ENCODE measurements at places on chromosomes 1 and 21.

- peak; percentile 73 for DNase-seq
Measured at GRCh38 chr1:221025501-221025900, 146.3 kb downstream of the HLX start.

GRCh38 chr1:182784556-182785171, 4.9 kb upstream of the NPL start:
- DNase-seq = peak; percentile 59

DNA sequence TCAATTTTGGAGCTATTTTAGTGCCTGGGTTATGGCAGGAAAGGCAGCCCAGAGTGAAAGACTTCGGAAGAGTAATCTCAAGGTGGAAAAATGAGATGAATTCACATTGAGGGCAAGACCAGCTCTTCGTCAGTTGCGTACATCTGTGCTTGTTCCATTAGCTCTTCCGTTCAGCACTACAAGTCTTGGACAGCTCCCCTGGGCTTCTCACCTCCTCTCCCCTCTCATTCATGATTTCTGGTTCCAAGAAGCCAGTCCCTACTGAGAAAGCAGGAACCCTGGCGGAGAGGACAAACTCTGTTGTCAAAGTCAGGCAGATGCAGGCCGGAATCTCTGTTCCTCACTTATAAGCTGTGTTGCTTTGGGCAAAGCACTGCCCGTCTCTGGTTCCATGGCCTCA, 76.5 kb downstream of the ACTL8 start:
- peak; percentile 3 for DNase-seq

GRCh38 chr21:29148530-29148929, 18.1 kb downstream of the MAP3K7CL start:
- DNase-seq = no peak

DNA sequence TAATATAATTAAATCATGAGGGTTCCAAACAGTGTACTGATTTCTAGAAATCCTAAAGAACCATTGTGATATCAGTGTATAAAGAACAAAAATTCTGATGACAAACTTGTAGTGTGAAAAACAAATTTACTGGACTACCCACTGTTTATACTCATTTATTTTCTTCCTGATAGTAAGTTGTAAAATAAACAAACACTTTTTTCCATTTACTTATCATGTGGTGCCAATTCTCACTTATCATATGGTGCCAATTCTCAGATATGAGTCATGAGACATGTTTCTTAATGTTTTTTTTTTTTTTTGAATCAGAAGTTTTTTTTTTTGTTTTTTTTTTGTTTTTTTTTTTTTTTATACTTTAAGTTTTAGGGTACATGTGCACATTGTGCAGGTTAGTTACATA, 137.7 kb downstream of the LEPR start:
- DNase-seq = no peak

- no peak for DNase-seq
Measured at GRCh38 chr1:95117207-95118066, at the start of gene TLCD4. Gene TLCD4 (plus strand): TSS chr1:95117355. CDS start chr1:95143902, 26,547 bp downstream.

- DNase-seq = peak; percentile 83
Measured at GRCh38 chr1:209747580-209748262, 8.1 kb upstream of the TRAF3IP3 start.

- no peak for DNase-seq
Measured at GRCh38 chr21:45351526-45352275, 53.3 kb upstream of the COL18A1 start.

- no peak for DNase-seq
Measured at GRCh38 chr1:194478731-194479130, 1292.3 kb upstream of the B3GALT2 start.

- DNase-seq = peak; percentile 86
Measured at GRCh38 chr1:61604684-61605083, 120.3 kb downstream of the TM2D1 start.

GRCh38 chr21:36749935-36750575, 51.1 kb downstream of the SIM2 start:
- no peak for DNase-seq

- peak; percentile 65 for DNase-seq
Measured at GRCh38 chr1:224205438-224205840, 22.4 kb downstream of the DEGS1 start.

GRCh38 chr1:27074175-27074780, 61.6 kb upstream of the TENT5B start:
- peak; percentile 83 for DNase-seq

GRCh38 chr1:10904396-10905358, 107.8 kb upstream of the TARDBP start:
- DNase-seq = peak; percentile 52

DNA sequence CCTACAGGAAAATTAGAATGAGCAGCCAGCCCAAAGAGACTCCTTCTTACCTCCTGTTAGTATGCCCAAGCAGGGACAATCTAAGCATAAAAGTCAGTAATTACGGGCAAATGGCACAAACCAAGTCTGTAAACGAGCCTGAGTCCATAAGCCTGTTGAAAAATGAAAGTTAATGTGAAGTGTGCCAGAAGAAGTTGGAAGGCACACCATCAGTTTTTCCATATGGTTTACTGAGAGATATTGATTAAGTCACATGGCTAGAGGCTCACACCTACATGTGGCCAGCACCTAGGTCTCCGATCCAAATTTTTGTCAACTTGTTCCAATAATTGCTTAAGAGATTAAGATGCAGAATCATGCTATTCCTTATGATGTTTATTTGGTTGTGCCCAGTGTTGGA, 242.4 kb upstream of the CSF3R start:
- DNase-seq = no peak

- peak; percentile 8 for DNase-seq
Measured at GRCh38 chr1:162627662-162628296, 4.5 kb upstream of the DDR2 start.

GRCh38 chr1:182143825-182144645, 82.5 kb upstream of the ZNF648 start:
- peak; percentile 94 for DNase-seq

- DNase-seq = no peak
Measured at GRCh38 chr1:30039354-30040080, 683.9 kb downstream of the MATN1 start.

- DNase-seq = no peak
Measured at GRCh38 chr1:56387071-56387740, 192.2 kb downstream of the PLPP3 start.

- DNase-seq = no peak
Measured at GRCh38 chr1:235552146-235552716, 48.0 kb upstream of the B3GALNT2 start.

GRCh38 chr1:77282187-77282865, 507 bp downstream of the AK5 start:
- DNase-seq = peak; percentile 6

DNA sequence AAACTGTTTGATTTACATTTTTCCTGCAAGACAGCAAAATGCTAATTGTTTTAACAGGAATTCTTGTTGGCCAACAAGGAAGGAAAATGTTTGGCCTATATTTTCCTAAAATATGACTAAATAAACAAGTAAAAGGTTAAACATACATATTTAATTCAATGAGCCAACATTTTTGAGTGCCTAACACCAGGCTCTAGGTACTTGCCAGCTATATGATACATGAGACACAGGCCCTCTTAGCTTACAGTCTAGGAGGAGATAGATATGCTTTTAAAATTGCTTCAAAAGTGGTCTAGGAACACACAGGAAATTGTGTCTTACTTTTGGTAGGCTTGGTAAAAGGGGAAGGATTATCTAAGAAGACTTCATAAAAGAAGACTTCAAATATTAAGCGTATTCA, 50.9 kb downstream of the PIGK start:
- DNase-seq = no peak

DNA sequence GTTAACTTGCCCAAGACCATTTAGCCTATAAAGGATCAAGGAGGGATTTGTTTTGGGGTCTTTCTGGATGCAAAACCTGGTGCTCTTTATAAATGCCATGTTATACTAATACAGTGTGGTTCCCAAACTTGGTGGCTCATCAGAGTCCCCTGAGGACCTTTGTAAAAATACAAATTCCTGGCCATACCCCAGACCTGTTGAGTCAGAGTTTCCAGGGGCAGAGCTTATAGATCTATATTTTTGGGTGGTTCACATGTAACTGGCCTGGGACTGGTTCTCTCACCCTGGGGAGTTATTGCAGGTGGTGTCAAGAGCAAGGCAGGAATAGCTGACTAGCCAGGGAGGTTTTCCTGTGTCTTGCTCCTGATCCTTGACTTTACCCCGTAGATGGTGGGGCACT, 136.9 kb upstream of the HNRNPU start:
- no peak for DNase-seq

- no peak for DNase-seq
Measured at GRCh38 chr21:30257773-30258172, 25.0 kb downstream of the KRTAP24-1 start.

DNA sequence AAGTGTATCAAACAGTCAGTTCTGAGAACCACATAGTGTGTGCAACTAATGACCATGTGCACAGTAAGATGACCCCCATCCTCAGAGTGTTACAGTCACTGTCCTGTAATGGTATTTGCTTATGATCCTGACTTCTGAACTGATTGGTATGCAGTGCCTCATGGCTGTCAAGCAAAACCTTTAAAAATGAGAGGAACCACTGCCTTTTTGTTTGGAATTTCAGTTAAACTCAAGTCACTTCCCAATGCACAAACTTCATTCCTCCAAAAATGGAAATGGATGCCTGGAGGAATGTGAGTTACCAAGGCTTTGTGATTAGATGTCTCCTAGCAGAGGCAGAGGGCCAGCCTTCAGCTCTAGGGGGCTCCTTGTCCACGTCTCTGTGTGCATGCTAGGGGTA, 10.5 kb downstream of the C1orf198 start:
- DNase-seq = no peak

Measured in inflammatory macrophage (primary cell).